M059J (cell line): ENCODE measurements at places on chromosomes 3 and 15. TPM values are rescaled to one million over a fixed set of nuclear protein-coding genes. Genes with fewer than 3 reads are reported as not detected.

The CD96 gene
- total RNA-seq = 0.05 and 0.22 TPM in 2 replicates

The ATP13A4 gene
- total RNA-seq = 0.10 TPM in 1 of 2 replicates, not detected in the other

The RLBP1 gene
- total RNA-seq = not detected in 2 replicates

The DCBLD2 gene
- total RNA-seq = 380 and 529 TPM in 2 replicates

The LRRC3B gene
- total RNA-seq = not detected in 2 replicates

The CHRNA3 gene
- not detected in 2 replicates for total RNA-seq

The IL17RB gene
- 0.25 TPM in 1 of 2 replicates, not detected in the other for total RNA-seq

The GOLGA6L7 gene
- total RNA-seq = not detected in 2 replicates

The ITIH3 gene
- total RNA-seq = not detected in 2 replicates

The ECE2 gene
- not detected in 2 replicates for total RNA-seq

The IQCF5 gene
- total RNA-seq = not detected in 2 replicates

The ISLR gene
- not detected in 2 replicates for total RNA-seq

The MCF2L2 gene
- total RNA-seq = 0.15 TPM in 1 of 2 replicates, not detected in the other

The ABTB1 gene
- 0.52 and 2.1 TPM in 2 replicates for total RNA-seq

The MAP1A gene
- total RNA-seq = 1.7 and 3.8 TPM in 2 replicates

The VEPH1 gene
- total RNA-seq = 54.4 and 58.0 TPM in 2 replicates

The CIB2 gene
- total RNA-seq = 1.9 and 2.2 TPM in 2 replicates

The CHRNA7 gene
- total RNA-seq = 1.8 and 2.0 TPM in 2 replicates

The SLC28A2 gene
- total RNA-seq = not detected in 2 replicates

The MRPS22 gene
- 154 and 191 TPM in 2 replicates for total RNA-seq

The P3H2 gene
- total RNA-seq = 95.5 and 147 TPM in 2 replicates

The FAM81A gene
- total RNA-seq = 1.1 and 3.3 TPM in 2 replicates

The LXN gene
- 0.25 TPM in 1 of 2 replicates, not detected in the other for total RNA-seq

The SMCO1 gene
- 0.05 TPM in 1 of 2 replicates, not detected in the other for total RNA-seq
